Sciatic nerve (tissue), 2 donors: ENCODE measurements at places on chromosomes 4 and X.

DNA sequence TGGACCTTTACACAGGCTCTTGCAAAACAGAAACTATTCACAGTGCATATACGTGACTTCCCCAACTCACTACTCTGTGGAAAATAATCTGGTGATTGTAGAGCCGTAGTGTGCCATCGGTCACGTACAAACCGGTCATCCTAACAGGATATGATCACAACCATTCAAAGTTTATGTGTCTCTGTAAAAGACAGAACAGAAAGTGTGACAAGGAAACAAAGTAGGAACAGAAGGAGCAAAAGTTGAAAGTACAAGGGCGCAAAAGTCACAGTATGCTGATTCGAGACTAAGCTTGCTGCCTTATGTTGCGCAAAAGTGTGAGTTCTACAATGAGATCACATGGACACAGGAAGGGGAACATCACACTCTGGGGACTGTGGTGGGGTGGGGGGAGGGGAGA lies 18.6 kb downstream of the MEPE start:
- no peak for DNase-seq

DNA sequence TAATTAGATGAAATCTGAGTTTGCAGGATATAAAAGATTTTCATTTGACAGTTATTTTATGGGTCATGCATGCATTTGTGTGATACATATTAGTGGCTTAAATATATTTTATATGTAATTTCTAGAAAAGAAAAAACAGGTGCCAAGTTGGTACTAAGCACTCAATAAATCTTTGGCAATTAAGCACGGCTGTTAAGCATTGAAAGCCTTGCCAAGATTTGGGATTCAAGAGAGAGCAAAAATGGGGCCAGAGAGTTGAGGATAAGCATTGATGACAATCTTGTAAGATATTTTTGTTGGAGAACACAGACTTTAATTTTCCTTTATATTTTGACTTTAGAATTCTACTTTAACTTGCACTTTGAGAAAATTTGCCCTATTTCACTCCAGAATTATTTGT lies 249.8 kb upstream of the MAD2L1 start:
- no peak for DNase-seq

DNA sequence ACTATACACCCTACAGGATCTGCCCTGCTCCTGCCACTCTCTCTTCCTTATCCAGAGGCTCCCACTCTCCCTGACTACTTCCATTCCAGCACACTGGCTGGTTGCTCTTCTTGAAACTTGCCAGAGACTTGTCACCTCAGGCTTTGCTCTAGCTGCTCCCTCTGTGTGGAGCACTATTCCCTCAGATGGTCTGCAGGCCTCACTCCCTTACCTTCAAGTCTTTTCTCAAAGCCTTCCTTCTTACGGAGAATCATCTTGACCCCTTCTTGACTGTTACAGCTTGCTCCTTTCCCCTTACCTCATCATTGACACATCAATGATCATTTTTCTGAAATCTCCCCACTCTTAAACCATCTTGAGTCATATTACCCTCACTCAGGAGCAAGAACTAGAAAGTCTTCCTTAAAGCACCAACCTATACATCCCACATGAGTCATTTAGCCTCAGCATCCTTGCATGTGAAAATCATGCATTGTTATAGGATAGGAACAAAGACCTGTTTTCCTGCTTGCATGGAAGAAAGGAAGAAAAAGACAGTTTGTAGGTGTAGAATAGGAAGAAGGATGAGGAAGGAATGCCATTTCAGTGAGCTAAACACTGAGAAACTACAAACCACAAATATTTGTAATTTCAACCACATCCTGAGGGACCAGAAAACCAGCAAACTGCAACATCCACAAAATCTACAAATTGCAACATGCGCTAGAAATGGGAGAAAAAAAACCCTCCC lies 55.7 kb downstream of the ANTXR2 start:
- DNase-seq: no peak

- DNase-seq: no peak
Measured at GRCh38 chr4:40530961-40531635, 98.6 kb downstream of the RBM47 start.
